Hematopoietic multipotent progenitor cell treated with erythropoietin and hydrocortisone succinate and interleukin-3 and kit ligand, for 15 days (in vitro differentiated cells): ENCODE measurements at places on chromosomes 4 and X.

DNA sequence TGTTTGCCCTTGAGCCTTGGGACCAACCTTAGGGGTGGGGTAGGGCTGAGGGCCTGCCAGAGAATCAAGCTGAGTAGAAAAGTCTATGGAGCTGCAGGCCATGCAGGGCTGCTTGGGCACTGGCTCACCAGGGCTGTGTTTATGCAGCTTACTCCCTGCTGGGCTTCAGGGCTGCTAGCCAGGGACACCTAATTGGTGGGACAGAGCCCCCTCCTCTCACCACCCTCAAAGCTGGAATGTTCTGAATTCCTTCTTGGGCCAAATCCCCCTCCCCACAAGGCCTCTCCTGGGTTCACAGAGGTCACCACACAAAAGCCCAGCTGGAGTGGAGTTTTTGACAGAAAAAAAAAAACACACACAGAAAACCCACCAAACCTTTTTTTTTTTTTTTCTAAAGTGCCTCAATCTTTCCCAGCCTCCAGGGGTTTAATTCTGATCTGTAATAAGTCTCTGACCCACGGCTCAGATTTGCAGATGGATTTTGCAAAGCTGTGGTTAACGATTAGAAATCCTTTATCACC lies at the start of gene CLDN2:
Gene CLDN2, plus strand, starts transcription at position 471 of the 521 bp plus-strand sequence. CDS start 7,827 bp downstream, outside the sequence.
- DNase-seq, result no peak

DNA sequence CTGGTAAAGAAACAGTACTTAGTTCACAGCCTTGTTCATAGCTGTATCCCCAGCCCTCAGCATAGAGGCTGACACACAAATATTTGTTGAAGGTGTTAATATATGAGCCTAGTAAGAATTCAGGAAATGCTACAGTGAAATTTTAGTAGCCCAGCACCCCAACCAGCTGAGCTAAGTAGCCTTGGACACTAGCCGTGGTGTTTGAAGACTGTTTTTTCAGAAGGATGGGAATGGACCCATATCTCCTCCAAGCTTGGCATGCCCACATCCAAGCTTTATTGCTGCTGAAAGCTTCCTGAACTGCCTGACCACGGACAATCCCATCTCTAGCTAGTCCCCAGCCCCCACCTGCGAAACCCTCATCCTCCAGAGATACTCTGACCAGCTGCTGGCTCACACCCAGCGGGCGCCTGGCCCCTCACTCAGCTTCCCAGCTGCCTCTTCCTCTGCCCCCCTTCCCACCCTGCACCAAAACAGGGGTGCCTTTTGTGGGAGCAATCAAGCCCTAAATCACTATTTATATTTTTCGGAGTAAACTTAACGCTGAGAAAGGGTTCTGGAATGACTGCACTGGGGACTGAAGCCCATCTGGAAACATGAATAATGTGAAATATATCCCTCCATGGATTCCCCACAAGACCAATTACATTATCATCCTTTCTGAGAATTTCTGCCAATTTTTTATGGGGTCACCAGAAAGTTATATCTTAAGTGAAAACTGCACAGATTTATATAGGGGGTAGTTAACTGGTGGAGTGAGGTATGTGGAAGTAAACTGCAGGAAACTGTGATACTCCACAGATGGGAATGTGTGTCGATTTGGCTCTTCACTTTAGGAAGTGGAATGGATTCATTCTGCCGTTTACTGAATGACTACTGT lies 41.1 kb upstream of the CBR4 start:
- no peak for DNase-seq

DNA sequence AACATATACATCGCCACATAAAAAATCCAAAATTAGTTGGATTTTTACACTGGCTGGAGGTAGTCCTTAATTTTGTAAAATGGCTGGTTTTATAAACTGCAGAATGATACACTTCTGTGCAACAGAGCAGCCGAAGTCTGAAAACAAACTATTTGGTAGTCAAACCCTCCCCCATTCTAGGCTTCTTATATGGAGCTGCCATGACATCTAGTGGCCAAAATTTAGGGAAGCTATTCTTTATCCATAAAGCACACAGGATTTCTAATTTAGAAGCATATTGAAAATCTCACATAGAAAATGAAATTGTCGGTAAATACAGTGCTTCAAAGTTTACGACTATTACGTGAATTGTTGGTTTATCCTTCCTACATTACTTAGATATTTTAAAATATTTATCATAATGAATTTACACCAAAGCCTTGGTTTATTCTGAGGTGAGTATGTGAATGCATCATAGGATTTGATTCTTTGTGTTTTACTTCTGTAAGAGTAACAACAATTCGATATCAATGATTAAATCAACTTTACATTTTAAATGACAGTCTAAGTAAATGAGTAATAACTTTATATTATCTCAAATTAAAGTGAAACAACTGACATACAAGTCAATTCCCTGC lies 113.4 kb upstream of the FAM241A start:
- no peak for DNase-seq

DNA sequence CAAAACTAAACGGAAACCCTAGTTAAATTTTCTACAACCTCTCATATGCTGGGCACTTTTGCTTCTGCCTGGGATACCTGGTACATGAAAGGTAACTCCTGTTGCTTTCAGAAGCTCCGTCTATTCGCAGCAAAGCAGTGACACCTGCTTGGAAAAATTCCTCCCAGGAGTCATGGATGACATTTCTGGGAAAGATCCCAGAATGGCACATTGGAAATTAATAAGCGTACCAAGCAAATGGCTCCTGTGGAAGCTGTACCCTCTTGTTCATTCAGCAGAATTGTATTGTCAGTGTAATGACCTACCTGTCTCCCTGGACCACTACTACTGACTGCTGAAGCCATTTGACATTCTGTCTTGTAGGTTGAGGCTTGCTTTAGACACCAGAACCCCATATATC lies 349.7 kb upstream of the NOCT start:
- DNase-seq, result no peak

DNA sequence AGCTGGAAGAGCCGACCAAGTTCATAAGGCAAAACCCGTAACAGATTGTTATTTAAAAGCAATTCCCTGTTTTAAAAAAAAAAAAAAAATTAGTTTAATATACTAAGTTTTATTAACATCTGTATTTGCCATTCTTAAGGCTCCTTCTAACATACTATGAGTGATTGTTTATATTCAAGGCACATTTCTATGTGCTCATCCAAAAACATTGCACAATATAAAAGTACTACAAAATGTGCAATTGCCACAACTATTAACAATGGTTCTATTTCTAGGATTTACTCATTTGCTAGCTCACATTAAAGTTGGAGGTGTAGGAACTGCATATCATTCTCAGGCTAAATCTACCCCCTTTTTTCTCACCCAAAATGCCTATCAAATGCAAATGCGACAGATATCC lies 46.1 kb downstream of the CNOT6L start:
- no peak for DNase-seq

DNA sequence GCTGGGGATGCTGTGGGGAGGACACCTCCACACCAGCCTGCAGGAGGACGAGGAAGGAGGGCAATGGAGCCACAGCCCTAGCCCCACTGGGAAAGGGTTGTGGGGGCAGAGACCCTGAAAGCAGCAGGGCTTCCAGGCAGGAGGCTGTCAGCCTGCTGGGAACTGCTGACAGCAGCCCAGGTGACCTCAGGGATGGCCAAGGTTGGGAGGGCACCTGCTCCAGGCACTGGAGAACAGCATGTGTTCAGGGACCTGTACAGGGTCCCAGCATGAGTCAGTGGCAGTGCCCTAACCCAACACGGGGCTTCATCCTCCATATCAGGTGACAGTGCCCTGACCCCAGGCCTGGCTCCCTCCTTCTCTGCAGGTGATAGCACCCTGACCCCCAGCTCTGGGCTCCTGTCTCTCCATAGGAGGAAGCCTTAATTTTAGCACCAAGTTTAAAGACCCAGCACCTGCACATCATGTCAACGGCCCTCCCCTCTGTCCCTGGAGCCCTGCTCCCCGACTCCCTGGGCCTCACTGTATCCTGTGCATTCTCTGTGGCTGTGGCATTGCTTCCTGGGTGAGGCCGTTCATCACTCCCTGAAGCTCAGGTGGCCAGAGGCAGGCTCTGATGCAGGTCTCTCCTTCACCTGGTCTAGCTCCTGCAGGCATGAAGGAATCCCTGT lies 66.3 kb downstream of the CRMP1 start:
- DNase-seq, result no peak

DNA sequence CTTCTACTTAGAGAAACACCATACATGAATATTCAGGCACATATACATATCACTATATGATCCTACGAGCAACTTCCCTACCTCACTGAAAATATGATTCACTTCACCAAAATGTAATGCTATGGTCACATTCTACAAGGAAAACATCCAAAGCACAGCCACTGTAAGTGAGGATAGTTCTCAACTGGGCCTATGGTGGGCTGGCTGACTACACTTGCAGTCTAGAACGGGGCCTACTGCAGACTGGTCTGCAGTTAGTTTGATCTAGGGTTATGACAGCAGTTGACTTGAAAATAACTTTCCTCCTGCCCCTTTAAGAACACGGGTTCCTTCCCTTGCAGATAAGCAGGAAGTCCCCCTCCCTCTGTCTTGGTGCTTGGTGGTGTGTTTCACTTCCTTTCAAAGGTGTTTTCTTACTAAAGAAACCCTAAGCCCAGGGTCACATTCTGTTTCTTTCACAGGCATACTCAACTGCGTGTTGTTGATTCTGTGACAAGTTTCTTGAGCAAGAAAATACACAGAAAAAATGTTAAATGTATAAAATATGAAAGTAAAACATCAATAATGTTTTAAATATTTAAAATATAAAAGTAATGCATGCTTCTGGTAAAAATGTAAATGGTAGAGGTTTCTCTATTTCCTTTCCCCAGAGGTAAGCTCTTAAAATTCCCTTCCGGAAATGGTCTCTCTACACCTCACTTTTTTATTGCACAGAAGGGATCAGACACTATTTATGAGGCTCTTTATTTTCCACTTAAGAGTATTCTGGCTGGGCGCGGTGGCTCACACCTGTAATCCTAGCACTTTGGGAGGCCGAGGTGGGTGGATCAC lies 18.0 kb upstream of the TMSB4X start:
- DNase-seq, result peak; percentile 43

DNA sequence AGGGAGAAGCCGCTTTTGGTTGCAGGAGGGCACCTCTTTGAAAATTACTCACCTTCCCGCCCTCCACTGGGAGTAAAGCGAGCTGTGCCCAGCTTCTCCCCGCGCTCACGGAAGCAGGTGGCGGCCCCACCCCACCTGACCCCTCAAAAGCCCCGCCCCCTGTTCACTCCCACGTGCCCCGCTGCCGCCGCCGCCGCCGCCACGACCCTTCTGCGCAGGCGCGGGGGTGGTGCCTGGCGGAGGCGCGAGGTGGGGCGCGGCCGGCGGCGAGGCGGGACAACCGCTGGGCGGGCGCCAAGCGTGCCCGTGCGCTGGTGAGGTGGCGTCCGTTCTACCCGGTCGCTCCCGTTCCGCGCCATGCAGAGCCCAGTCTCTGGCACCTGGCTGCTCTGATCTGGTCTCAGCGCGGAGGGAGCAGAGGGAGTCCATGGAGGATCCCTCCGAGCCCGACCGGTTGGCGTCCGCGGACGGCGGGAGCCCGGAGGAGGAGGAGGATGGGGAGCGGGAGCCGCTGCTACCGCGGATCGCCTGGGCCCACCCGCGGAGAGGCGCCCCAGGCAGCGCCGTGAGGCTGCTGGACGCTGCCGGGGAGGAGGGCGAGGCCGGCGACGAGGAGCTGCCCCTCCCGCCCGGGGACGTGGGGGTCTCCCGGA lies at the start of gene PI4K2B:
Gene PI4K2B, plus strand, starts transcription at position 297 of the 653 bp plus-strand sequence. Its CDS starts 131 bp downstream, at position 428.
- DNase-seq, result peak; percentile 91

DNA sequence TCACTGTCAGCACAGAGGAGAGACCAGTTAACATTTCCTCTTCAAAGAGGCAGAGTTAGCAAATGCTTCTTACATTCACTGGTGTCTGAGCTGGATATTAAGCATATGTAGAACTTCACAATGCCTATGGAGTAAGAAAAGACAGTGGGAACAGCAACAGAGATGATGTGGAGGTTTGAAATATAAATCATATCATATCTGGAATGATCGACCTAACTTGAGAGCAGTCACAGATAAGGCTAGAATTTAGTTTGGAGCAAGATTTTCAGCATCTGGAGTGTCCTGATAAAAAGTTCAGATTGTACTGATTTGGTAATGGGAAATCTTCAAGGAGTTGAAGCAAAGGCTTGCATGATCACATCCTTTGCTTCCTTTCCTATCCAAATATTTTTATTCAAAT lies 90.5 kb upstream of the ANKRD50 start:
- no peak for DNase-seq

- no peak for DNase-seq
Observed at GRCh38 chr4:104976262-104976661, 170.4 kb upstream of the TET2 start.

- no peak for DNase-seq
Observed at GRCh38 chrX:112979879-112980278, 139.2 kb upstream of the AMOT start.

DNA sequence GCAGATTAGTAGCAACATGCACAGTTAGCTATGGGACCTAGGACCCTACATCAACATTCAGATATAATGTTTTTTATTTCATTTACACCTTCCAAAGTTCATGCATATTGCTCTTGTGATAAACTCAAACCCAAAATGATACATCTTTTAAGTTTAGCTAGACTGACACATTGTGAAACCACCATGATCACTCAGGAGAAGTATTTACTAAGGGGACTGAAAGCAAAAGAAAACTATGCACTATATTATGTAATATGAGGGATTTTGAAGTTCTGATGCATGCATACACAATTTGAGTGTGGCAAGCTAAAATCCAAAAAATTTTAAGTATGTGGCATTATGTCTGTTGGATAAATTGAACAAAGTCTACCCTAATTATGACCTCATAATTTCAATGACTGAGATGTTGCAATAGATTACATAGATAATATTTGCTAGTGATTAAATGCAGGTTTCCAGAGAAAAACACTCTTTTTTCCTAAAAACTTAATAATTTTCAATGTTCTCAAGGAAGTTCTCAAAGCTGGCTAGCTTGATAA lies 914.8 kb upstream of the GRIA3 start:
- no peak for DNase-seq

GRCh38 chr4:157988641-157989040 lies 184.2 kb downstream of the GASK1B start:
- DNase-seq, result no peak

- no peak for DNase-seq
Observed at GRCh38 chr4:2438822-2439718, 20.3 kb downstream of the CFAP99 start.

DNA sequence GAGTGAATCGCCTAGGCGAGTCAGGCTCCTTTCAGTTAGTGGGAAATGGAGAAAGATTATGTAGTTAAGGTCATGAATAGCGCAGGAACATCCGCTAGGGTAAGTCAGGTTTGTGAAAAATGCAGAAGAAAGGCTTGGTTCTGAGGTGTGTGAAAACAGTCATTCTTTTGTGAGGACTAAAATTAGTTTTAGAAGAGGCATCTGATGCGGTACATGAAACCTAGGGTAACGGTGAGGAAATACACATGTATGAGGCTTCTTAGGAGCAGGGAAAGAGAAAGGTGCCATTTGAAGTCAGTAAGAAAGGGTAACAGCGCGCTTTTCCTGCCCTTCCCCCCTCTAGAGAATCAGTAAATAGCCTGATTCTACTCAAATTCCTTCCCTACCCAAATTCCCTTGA lies 570 bp upstream of the RNF128 start:
- DNase-seq, result no peak

GRCh38 chr4:86184901-86185285 lies 175.0 kb downstream of the MAPK10 start:
- no peak for DNase-seq
